NCI-H1105 treated with DMSO at 0.1 percent for 48 hours (cell line): ENCODE measurements at places on chromosomes 6 and 20.

DNA sequence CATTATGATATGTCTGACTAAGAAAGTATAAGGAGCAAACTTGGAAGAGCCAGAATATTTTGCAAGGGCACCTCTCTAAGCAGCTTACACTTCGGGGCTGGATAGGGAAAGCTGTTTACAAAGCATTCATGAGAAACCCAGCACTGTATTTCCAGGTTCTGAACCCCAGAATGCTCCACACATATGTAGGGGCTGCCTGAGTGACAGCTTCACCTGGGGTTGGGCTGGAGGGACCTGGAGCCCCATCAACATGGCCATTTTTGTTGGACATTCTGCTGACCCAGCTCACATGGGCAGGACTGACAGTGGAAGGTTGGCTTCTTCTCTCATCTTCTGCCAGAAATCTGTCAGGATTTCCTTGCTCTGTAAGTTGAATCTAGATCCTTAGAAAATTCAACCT, 197.1 kb upstream of the SSTR4 start:
- no peak for DNase-seq

DNA sequence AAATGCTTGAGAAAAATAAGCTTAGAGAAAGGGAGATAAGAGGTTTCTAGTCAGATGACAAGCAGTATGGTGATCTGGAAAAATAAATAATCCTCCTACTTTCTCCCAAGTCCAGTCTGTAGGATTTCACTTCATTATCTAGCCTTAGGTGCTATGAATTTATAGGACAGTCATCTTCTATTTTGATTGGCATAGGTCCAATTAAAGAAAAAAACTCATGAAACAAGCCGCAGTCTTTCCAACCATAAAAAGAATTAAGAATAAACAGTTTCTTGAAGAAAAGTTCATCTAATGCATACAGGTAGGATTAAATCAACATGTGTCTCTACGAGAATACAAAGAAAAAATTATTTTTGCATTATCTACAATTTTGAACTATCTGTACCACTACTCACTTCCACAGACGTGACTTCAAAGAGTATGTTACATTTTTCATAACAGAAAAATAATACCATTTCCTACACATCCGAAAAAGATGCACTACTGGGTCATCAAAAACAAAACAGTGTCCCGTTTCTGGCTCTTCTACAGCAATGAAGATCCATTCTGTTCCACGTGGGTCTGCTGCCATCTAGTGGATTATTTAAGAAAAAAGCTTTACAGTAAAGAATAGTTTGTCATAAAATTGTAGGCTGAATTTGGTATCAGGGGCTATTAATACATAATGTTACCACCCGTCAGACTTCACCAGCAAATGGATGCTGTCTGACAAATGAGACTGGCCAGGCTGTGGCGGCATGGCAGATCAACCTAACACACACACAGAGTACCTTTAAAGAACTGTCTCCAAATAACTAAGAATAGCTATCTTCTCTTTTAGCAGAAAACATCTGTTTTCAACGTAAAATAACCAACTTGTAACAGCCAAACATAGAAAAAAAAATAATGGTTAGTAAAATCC, 28.9 kb downstream of the STX7 start:
- peak; percentile 65 for DNase-seq

GRCh38 chr6:161223646-161224045, 50.2 kb downstream of the AGPAT4 start:
- no peak for DNase-seq

- no peak for DNase-seq
Observed at GRCh38 chr6:110042670-110043296, 64.7 kb downstream of the GPR6 start.

DNA sequence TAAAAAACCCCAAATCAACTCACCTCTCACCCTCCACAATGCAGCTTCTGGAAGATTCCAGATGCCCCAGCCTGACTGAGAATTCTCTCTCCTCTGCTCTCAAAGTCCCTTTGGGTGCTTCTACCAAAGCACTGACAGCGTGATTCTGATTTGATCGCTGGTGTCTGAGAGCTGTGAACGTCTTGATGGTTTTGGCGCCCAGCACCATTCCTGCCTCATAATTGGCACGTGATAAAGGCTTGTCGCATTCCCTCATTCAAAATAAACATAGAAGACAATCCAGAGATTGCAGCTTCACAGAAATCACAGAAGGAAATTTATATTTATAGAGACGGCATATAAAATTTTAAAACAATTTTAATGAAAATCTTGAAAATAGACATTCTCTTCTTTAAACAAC, 24.1 kb upstream of the ECI2 start:
- no peak for DNase-seq

DNA sequence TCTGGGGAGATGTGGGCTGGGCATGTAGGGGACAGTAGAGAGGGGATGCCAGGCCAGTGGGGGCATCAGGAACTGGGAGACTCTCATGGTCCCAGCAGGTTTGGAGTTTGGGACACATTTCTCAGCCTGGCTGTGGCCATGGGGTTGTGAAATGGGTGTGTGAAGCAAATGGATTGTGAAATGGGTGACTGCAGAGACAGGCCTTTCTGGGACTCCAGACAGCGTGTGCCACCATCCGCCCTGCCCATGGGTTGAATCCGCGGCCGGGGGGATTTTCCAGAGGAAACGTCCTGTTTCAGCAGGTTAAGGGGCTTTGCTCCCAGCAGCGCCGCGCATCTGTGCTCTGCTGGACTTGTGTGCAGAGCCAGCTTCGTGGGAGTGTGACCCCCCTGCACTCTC, 3.7 kb upstream of the PMEPA1 start:
- no peak for DNase-seq

GRCh38 chr6:97626671-97627441, 343.8 kb upstream of the MMS22L start:
- DNase-seq = peak; percentile 69

GRCh38 chr20:44648068-44648467, 3.4 kb downstream of the ADA start:
- no peak for DNase-seq

- DNase-seq = no peak
Observed at GRCh38 chr6:42251500-42251899, 33.8 kb upstream of the MRPS10 start.

DNA sequence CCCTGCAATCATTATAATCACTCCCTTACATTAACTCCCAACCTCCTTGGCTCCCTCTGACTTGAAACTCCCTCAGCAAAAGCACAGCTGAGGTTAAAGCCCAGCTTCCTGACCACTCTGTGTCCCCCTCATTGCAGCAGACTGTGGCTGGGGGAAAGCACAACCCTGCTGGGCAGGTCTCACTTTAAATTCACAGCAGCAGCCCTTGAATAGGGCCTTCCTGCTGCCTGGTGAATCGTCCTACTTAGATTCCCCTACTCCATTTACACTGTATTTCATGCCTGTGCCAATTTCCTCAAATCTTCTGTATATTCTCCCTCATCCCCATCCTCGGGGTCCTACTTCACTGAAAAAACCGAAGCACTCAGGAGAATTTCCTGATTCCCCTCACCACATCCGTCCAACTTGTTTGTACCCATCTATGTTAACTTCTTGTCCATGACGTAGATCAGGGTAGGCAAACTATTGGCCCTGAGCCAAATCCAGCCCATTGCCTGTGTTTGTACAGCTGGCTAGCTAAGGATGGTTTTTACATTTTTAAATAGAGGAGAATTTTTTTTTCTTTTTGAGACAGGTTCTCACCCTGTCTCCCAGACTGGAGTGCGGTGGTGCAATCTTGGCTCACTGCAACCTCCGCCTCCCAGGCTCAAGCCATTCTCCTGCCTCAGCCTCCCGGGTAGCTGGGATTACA, 31.5 kb upstream of the GCM1 start:
- peak; percentile 94 for DNase-seq

DNA sequence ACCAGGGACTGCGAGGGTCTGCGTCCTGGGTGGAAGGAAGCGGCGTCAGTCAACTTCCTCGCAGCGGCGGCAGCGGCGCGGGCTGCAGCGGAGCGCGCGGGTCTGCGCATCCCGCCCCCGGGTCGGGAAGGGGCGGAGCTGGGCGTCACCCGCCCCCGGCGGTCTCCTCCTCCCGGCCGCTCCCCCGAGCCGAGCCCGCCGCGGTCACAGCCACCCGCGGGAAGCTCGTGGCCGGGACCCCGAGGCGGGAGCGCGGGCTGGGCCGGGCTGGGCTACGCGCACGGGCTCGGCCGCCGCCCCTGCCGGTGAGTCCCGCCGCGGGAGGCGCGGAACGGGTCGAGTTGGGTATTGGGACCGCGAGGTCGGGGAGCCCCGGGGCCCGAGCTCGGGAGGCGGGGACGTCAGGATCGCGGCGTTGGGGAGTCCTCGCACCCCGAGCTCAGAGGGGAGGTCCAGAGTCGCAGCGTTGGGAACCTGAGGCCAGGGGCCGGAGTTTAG, at the start of gene PAQR8:
PAQR8 (plus strand) TSS at position 207 of the 498 bp plus-strand sequence. CDS start 41,063 bp downstream, outside the sequence.
- DNase-seq = peak; percentile 69

DNA sequence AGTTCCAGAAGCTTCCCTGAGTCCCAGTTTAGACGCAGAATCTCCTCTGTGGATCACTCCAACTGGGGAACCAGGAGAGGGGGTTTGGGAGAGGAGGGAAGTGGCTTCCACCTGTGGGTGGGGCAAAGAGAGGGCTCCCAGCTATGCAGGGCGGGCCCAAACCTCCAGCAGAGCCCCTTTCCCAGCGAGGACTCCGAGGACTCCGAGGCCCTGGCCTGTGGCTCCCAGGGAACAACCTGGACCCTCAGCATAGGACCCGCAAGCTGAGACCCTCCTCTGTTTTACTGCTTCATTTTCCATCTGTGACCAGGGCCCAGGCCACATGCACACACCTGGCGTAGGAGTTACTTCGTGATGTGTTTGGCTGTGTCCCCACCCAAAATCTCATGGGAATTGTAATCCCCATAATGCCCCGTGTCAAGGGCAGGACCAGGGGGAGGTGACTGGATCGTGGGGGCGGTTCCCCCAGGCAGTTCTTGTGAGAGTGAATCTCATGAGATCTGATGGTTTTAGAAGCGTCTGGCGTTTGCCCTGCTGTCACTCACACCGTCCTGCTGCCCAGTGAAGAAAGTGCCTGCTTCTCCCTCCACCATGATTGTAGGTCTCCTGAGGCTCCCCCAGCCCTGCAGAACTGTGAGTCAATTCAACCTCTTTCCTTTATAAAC, 27.9 kb downstream of the NTSR1 start:
- DNase-seq = no peak

- no peak for DNase-seq
Observed at GRCh38 chr6:90424580-90424979, 127.9 kb upstream of the BACH2 start.

DNA sequence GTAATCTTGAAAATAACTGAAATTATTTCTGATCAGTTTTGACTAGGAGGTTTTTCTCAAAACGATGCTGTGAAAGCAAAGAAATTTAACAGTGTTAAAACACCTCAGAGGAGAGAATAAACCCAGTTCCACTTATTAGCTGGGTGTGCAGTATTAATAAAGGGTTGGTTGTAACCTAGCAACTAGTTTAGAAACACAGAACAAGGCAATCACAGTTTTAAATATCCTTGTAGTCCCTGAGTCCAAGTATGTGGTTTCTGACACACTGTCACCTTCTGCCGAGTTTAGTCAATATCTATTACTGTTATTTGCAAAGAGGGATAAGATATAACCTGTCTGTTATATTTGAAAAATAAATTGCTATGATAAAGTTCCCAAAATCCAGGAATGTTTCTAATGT, 70.2 kb upstream of the INSM1 start:
- DNase-seq = no peak

- DNase-seq = no peak
Observed at GRCh38 chr6:95614094-95614493, 36.8 kb downstream of the MANEA start.

- no peak for DNase-seq
Observed at GRCh38 chr20:41135888-41136679, 1.3 kb upstream of the PLCG1 start.

- DNase-seq = no peak
Observed at GRCh38 chr20:10747019-10747418, 73.2 kb upstream of the JAG1 start.

- no peak for DNase-seq
Observed at GRCh38 chr20:22531056-22531615, 53.2 kb downstream of the FOXA2 start.

GRCh38 chr20:36613974-36614373, 8.4 kb downstream of the RAB5IF start:
- DNase-seq = no peak

DNA sequence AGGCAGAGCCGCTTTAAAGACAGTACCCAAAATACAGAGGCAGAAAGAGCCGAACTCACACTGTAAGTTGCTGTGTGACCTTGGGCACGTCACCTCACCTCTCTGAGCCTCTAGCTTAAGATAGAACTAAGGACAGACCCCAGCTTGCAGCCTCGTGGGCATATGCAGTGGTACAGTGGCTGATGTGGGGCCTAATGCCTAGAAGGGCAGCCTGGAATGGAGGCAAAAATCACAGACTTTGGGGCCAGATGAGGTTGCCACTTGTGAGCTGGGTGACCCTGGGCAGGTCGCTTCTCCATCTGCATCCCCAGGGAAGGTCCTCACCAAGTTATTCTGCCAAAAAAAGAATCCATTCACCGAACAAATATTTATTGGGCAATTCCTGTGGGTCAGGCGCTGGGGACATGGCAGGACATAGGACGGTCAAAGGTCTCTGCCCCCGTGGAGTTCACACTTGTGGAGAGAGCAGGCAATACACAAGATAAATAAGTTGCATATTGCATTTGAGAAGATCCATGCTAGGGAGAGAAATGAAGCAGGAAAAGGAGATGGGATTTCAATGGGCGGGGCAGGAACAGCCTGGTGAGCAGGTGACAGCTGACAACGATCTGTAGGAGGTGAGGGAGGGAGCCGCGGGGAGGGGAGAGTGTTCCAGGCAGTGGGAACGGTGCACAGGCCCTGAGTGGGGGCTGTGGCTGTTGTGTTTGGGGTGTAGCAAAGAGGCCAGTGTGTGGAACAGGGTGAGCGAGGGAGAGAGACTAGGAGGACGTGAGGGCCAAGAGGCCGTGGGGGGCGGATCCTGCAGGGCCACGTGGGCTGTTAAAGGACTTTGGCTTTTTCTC, 115.2 kb downstream of the CEBPB start:
- peak; percentile 18 for DNase-seq

DNA sequence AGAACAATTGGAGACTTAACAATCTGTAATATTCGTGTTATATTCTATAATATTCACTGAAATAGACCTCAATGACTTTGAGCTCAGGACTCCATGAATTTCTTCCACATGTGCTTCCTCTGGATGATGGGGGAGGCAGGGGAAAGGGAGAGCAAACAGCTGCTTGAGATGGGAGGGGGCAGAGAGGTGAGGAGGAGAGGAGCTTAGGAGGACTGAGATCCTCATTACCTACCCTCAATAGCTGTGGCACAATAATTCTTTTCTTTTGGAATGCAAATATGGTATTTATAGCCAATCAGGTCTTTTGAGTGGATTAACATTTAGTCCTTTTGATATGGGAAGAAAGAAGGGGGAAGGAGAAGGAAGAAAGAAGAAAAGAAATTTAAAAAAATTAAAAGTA, 64.1 kb upstream of the ZNF217 start:
- DNase-seq = no peak

- DNase-seq = no peak
Observed at GRCh38 chr6:102742028-102742427, 1348.5 kb downstream of the GRIK2 start.

DNA sequence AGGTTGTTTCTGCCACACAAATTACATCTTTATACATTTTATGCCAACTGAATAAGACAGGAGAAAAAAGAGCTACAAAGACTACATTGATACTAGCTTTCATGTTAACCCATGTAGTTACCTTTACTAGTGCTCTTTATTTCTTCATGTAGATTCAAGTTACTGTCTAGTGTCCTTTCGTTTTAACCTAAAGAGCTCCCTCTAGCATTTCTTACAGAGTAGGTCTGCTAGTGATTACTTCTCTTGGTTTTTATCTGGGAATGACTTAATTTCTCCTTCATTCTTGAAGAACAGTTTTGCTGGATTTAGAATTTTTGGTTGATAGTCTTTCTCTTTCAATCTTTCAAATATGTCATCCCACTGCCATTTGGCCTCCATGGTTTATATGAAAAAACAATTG, 21.2 kb upstream of the NOP56 start:
- no peak for DNase-seq

GRCh38 chr6:138175596-138175995, 13.9 kb downstream of the ARFGEF3 start:
- DNase-seq = no peak
